ENCODE measurements at places on chromosomes 2 and 18. TPM values are rescaled to one million over a fixed set of nuclear protein-coding genes. Genes with fewer than 3 reads are reported as not detected.

KCNIP3 gene
- total RNA-seq: 2.9 TPM

PRSS56 gene
- not detected for total RNA-seq

EGR4 gene
- not detected for total RNA-seq

BOLL gene
- total RNA-seq: not detected

FBXO41 gene
- 0.23 TPM for total RNA-seq

MATN3 gene
- 1.1 TPM for total RNA-seq

AMER3 gene
- total RNA-seq: not detected

SCN2A gene
- total RNA-seq: 1.8 TPM

Data from smooth muscle cell of the coronary artery (primary cell).